ENCODE measurements at places on chromosomes 7 and 10.

DNA sequence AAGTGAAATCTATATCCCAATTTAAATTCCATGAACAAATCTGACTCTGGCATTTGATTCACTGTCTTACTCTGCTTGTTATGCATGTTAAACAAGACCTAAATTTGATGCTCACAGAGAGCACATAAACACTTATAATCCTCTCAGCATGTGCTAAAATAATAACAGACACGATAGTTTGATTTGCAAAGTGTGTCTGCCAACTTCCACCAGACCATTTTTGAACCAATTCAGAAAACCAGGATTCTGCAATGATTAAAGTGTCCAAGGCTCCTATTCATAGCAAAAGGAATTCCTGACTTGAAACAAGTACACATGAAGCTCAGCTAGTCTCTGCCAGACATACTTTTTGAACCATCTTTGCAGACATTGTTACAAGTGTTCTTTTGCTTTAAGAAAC lies 11.2 kb downstream of the RBM20 start:
- no peak for DNase-seq

GRCh38 chr10:124219062-124219461 lies 125.7 kb upstream of the CHST15 start:
- no peak for DNase-seq

DNA sequence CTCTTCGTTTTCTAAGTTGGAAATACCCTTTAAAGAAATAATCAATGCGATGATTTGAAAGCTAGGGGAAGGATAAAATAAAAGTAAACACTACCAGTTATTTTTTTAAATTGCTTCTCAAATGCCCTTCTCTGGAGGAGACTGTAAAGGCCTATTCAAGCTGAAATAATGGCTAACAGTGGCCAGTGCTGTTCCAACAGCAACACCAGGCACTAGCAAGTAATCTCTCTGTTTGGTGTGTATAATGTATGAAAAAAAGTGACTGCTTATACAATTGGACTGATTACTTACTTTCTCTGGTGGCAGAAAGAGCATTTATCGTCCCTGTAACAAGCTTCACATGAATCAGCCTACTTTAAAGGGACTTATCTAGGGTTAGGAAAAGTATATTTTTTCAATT lies 102.7 kb downstream of the CSTF2T start:
- DNase-seq: no peak

- DNase-seq: no peak
Observed at GRCh38 chr7:91135703-91136430, 128.4 kb upstream of the FZD1 start.

DNA sequence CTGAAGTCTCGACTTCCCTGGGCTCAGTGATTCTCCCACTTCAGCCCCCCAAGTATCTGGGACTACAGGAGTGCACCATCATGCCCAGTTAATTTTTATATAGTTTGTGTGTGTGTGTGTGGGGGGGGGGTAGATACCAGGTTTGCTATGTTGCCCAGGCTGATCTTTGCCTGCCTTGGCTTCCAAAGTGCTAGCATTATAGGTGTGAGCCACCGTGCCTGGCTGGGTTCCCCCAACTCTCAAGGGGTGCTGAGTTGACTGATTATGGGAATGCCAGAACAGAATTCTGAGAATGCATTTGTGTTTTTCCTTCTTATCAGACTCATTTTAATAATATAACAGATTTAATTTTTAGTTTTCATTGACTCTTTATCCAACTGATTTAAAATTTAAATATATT lies 19.5 kb downstream of the RPA3 start:
- DNase-seq: no peak

DNA sequence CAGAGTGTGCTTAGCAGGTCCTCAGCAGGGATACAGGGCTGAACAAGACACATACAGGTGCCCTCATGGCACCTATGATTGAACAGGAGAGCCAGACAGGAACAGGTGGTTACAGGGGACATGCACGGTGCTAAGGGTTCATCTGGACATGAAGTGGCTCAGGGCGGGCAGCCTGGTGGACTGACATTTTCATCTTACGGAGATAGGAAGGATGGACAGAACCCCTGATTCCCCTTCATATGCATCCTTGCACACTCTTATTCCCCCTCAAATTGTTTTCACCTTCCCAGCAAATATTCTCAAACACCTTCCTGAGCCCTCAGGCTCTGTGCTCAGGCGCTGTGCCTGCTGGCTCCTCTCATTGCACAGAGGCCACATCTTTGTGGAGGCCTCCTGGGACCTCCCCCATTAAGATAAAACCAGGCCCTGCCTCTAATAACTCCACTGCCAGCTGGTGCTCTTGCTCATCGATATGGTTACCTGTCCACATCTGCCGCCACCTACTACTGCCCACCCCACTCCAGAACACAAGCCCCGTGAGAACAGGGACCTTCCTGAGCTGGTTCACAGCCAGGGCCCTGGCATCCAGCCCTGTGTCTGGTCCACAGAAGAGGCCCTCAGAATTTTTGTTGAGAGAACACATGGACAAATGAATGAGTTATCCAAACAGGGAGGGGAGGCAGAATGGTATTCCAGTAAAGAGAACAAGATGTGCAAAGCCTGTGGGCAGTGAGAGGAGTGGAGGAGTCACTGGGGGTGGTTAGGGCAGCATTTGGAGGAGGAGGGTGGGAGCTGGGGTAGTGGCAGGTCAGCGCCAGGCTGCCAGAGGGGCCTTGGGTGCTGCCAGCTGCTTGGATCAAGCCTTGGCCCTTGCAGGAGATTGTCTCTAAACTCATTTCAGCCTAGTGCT lies 68.9 kb upstream of the AQP1 start:
- DNase-seq: no peak

DNA sequence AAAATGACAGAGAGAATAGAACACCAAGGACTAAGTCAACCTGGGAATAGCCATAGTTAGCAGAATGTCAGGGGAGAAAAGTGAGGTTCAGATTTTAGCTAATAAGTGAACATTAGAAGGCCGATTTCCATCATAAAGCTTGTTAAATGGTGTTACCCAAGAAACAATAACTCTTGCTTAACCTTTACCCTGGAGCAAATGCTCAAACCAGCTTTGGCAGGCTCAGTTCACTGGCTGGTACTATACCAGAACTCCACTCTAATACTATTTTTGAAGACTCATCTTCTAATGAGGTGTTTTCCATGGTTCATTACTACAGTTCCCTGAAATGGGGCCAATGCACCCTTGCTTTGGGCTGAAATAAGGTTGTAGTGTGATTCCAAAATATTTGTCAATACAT lies 61.3 kb downstream of the RNLS start:
- DNase-seq: no peak

- DNase-seq: no peak
Observed at GRCh38 chr10:2659660-2660209, 407.6 kb upstream of the PFKP start.

DNA sequence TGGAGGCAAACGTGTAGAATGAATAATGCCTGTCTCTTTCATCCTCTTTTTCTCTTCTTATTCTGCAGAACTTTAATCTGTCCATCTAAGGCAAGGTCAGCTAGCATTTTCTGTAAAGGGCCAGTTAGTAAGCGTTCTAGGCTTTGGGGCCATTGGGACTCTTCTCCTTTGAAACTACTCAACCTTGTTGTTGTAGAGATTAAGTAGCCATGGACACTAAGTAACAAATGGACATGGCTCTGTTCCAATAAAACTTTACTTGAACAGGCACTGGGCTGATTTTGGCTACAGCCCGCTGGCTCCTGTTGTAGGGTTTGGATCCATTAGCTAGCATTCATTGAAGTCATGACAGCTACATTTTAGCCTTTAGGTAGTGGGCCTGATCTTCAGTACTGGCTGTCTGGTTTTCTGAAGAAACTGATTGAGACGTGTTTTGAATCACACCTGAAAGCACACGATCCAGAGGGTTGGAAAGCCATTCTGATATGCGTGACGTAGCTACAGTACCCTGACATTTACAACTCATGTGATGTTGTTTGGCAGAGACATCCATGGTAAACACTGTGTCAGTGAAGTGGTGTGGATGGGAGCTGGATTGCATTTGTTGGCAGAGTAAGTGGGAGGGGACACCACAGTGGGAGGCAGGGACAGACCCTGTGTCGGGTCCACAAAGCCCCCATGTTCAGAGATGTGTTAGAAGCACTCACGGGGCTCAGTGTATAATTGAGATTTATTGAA lies 92.5 kb downstream of the MTPN start:
- no peak for DNase-seq

DNA sequence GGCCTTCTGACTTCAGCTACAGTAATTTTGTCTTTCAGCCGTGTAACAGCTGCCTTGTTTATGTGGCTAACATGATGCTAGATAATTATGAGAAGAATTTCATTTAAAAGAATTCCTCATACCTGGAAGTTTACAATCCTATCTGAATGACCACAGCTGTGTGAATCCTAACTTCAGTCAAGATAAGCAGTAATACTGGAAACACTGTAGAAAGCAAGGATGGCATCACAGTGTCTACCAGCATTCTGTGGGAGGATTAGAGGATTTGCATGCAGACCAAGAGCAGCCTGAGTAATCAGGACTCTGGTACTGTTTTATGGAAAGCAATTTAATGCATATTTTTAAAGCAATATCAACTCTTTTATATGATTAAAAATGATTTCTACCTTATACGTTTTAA lies 282.4 kb downstream of the EXOC4 start:
- DNase-seq: no peak

GRCh38 chr7:159328096-159328495 lies 183.4 kb upstream of the VIPR2 start:
- DNase-seq: no peak

- no peak for DNase-seq
Observed at GRCh38 chr7:52143219-52143618, 826.6 kb upstream of the COBL start.

DNA sequence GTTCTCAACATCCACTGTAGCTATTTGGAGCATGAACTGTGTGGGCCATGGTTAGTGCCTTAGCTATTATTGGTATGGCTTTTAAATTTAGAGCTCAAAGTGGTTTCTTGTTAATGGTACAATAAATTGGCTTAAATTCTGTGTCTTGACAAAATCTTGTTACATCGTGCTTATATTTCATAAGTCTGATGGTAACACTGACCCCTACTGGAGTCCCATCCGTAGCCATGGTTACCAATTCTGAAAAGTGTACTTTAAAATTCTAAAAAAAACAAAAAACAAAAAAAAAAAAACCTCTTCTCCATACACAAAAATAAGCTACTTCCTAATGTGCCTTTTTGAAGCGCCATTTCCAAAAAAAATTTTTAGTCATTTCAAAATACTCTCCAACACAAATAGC lies 6.4 kb upstream of the RPP30 start:
- DNase-seq: no peak

- no peak for DNase-seq
Observed at GRCh38 chr7:158778471-158778870, 50.8 kb downstream of the ESYT2 start.

DNA sequence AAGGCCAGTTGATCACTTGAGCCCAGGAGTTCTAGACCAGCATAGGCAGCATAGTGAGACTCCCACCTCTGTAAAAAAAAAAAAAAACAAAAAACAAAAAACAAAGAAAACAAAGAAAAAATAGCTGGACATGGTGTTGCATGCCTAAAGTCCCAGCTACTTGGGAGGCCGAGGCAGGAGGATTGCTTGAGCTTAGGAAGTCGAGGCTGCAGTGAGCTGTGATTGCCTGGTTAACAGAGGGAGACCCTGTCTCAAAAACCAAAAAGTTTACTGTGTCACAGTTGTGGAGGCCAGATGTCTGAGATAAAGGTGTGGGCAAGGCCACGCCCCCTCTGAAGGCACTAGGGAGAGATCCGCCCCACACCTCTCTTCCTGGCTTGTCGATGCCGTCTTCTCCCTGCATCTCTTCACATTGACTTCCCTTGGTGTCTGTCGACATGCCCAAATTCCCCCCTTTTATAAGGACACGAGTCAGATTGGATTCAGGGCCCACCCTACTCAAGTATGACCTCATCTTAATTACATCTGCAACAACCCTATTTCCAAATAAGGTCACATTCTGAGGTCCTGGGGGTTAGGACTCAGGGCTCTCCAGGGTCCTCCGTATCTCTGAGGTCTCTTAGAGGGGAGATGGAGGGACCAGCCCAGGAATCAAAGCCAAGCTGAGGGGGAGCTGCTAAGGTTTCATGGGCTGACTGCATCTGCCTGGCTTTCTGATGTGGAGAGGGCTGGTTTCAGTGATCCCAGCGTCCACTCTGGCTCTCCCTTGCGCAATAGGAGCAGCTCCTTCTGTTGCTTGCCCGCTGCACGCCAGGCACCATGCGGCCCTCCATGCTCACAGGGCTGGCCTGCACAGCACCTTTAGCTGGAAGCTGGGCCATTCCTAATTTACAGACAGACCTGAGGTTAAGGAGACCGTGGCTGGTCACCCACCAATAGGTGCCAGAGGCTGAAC lies 23.1 kb downstream of the AGAP3 start:
- DNase-seq: no peak

GRCh38 chr7:40151504-40151903 lies 16.7 kb downstream of the SUGCT start:
- DNase-seq: no peak

DNA sequence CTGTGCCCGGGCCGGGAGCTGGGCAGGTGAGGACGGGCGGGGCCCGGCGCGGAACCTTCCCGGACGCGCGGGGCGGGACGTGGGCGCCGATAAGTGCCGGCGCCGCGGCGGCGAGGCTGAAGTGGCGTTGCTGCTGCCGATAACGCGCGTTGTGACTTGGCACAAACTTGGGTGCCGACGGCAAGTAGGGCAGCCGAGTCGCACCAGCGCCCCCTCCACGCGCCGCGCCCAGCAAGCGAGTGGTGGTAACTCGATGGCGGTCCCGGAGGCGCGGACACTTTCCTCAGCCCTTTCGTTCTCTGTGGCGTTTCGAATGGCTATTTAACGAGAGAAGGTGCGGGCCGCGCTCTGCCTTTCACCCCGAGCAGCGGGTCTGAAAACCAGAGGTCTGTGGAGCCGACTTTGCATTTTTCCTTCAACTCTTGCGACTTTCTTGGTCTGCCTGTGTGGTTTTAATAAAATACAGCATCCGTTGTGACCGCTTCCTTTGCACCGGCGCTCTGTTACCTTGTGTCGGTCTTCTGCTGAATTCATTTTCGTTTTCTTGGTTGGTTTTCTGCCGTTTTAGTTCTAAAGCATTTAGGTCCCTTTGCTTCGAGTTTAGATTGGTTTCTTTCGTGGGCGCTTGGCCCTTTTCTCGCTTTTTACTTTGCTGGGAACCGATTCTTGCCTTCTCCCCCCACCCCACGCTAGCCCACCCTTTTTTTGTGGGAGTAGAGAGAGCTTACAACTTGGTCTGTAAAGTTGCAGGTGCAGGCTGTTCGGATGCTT lies 701 bp downstream of the STK17A start:
- peak; percentile 89 for DNase-seq

GRCh38 chr10:7231509-7232414 lies 179.1 kb downstream of the SFMBT2 start:
- DNase-seq: no peak
